ENCODE measurements at places on chromosomes 3 and 15.
A peak's percentile ranks its signal among the peaks of the same experiment; 100 is the strongest.

GRCh38 chr3:38177181-38177580, 11.8 kb downstream of the OXSR1 start:
- no peak for DNase-seq

- no peak for DNase-seq
These were observed 34.7 kb downstream of the GBE1 start for GRCh38 chr3:81726735-81727134.

DNA sequence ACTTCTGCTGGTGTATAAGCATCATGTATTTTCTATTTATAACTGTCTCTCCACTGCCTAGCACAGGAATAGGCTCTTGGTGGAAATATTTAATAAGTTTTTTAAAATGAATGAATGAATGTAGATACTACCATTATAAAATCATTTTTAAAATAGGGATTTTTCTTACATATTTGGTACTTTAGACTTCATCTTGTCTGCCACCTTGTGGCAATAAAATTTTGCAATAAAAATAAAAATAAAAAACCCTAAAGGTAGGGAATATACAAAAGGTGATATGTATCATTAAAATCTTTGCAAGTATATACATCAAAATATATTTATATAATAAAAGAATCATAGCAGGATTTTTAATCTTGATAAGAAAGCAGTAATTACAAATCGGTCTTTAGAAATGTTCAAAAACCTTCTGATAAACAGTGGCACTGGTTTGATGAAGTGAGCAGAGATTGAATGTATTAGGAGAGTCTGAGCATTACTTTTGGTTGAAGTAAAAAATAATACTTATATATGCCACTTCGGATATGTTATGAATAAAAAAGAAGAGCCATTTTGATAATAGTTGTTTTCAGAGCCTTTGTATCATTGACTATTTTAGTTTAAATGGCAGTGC, 95.2 kb downstream of the SPATA16 start:
- no peak for DNase-seq

GRCh38 chr15:93823971-93824913, 407.1 kb upstream of the MCTP2 start:
- DNase-seq, result no peak

- DNase-seq, result no peak
These were observed 53.3 kb downstream of the AAGAB start for GRCh38 chr15:67201136-67201535.

GRCh38 chr15:43225201-43225949, 4.6 kb upstream of the EPB42 start:
- DNase-seq, result peak; percentile 18

DNA sequence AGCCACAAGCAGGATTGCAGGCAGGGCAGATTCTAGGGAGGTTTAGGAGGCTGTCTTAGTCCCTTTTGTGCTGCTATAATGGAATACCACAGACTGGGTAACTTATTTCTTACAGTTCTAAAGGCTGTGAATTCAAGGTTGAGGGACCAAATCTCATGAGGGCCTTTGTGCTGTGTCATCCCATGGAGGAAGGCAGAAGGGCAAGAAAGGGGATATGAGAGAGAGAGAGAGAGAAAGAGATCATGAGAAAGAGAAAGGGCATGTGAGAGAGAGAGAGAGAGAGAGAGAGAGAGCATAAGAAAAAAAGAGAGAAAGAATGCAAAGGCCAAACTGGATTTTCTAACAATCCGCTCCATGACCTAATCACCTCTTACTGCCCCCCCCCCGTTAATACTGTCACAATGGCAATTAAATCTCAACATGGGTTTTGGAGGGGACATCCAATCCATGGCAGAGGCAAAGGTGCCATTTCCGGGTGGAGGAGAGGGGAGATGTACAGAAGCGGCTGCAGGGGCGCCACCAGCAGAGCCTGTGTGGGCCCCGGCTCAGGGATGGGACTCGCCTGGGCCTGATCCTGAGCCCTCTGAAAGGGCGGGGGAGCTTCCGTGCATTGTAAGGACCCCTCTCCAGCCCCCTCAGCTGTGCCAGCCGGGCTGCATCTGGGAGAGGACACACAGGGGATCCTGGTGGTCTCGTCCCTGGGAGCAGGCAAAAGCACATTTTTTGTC, 20.5 kb downstream of the MRPS11 start:
- DNase-seq, result no peak

DNA sequence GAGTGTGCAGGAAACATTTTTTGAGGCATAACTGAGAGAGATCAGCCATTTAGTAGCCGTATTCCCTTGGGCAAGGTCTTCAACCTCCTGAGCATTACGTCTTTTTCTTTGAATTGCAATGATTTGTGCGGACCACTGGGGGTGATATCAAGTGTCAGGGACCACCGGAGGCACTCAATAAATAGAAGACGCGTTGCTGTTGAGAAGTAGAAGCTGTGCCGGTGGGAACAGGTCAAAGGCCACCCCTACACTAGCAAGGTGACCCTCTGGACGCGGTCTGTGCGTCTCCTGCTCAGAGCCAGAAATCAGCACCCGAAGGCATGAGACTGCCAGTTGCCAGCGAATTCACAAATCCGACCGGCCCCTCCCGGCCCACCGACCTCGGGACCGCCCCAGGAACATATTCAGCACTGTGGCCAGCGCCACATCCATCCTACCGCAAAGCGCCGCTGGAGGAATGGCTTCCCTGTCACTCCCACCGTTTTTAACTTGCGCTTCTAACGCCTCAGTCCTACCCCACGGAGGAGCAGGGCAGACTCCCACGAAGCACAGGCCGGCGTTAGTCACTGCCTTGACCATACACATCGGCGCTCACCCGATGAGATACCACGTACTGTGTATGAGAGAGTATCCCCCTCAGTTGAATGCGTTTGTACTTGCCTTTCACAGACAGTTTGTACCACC, 1.4 kb upstream of the GHSR start:
- no peak for DNase-seq

DNA sequence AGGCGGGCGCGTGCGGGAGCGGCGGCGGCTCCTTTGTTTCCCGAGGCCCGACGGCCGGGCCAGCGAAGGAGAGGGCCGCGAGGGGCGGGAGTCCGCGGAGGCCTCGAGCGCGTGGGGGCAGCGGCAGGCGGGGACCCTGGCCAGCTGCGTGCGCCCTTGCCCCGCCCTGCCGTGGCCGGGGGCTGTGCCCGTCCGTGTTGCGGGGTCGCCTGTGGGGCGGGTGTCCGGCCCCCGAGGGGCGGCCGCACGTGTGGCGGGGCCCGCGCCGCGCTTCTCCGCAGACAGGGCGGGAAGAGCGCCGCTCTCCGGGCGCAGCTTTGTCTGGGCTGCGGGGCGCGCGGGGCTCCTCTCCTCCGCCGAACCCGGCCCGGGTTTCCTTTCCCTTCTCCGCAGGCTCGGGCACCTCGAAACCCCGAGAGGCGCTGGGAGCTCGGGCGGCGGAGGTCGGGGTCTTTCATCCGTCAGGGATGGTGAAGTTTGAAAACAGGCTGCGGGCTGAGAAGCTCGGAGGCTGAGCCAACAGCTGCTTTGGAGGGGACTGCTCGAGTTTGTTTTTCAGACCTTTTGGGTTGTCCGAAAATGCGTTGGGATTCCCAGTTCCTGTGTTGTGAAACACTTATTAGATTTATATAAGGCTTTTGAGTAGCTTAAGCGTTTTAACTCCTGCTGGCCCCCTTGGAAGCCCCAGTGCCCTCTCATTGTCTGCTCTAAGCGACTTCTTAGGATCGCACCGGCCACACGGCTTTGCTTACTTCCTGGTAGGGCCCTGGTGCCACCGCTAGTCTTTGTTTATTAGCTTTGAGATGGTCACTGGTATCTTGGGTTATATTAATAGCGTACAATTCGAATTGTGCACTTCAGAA, 817 bp downstream of the USP3 start:
- DNase-seq, result no peak

GRCh38 chr3:115712871-115713270, 89.6 kb downstream of the GAP43 start:
- no peak for DNase-seq

GRCh38 chr3:105398437-105398836, 31.7 kb downstream of the ALCAM start:
- no peak for DNase-seq

DNA sequence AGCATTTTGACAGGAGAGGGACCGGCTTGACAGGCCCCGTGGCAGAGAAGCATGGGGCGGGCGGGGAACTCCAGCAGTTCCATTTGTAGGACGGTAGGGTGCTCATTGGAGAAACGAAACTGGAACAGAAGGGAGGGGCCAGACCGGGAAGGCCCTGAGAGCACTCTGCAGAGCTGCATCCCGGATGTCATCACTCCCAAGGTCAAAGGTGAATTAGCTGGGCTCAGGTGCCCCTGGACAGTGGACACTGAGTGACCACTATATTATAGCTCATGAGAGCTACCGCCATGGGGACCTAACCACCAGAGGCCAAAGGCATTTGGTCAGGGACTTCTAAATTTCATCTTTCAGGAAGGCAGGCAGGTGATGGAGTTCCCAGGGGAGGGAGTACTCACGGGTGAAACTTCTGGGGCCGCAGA, 7.3 kb downstream of the CSRNP1 start:
- no peak for DNase-seq

- no peak for DNase-seq
These were observed 15.9 kb upstream of the TMEM87A start for GRCh38 chr15:42289166-42289565.

- no peak for DNase-seq
These were observed 2.5 kb downstream of the HIGD1A start for GRCh38 chr3:42801784-42802183.

DNA sequence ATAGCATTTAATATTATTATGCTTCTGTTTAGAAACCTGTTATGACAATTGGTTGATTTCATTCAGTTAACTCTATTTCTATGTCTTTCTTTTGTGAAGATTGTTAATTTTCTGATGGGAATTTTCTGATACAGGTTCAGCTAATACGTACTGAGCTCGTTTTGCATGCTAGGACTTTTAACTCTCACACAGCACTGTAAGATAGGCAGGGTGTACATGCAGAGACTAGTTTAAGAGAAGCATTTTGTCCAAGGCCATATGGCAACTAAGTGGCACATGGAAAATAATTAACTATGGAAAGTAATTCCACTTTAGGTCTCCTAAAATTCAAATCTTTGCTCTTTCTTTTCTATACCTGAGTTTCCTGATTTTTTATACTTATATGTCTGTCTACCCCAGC, 81.9 kb downstream of the IL1RAP start:
- no peak for DNase-seq

- no peak for DNase-seq
These were observed 116.1 kb downstream of the IMPG2 start for GRCh38 chr3:101204246-101204645.

- no peak for DNase-seq
These were observed 74.2 kb upstream of the BHLHE40 start for GRCh38 chr3:4904811-4905695.

DNA sequence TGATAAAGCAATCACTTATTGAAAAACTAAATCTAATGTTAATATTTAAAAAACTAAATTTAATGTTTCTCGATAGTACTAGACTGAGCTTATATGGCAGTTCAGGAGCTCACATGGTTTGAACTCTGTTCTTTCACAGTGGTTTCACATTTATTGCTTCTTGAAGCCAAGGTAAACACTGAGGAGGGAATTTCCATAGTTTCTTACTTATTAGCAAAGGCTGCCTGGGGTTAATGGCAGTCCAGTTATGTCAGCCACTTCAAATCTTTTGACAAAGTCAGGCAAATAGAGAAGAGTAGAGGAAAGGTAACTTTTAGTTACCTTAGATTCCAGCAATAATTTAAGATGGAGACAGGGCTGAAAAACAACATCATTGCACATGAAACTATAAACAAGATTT, 831.5 kb downstream of the ROBO2 start:
- DNase-seq, result no peak

GRCh38 chr3:46299608-46300460, 54.1 kb upstream of the CCR2 start:
- DNase-seq, result no peak

- DNase-seq, result no peak
These were observed 343.0 kb upstream of the THRB start for GRCh38 chr3:24837601-24838000.

DNA sequence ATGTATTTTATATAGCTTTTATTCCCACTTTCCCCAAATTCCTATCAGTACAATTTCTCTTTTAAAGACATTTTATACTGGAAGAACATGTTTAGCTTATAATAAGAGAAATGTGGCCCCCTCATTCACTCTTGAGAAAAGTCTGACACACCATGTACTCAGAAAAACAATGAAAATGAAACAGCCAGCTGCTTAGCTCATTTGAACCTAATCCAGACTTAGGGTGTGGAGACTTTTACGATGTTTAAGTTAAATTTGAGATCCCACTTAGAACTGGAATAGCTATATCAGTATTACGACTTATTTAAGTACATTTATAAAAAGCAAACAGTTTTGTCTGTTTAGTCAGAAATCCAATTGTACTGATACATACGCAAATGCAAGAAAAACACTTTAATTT, 252.3 kb upstream of the ARRDC4 start:
- no peak for DNase-seq

DNA sequence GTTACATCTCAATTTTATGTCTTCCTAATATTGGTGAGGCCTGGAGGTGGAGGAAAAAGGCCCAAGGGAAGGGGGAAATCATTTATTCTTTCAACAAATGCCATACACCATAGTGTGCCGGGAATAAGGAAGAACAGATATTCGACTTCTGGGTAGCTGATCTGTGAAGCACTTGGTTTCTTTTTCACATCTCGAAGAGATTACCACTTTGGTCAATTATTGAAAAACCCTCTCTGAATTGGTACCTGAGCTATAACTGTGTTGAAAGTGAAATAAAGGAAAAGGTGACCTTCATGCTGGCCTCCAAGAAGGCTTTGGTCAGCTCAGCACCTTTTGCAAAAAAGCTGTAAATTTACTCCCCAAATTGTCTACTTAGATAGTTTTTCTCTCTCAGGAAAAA, 14.2 kb upstream of the MB21D2 start:
- DNase-seq, result no peak

DNA sequence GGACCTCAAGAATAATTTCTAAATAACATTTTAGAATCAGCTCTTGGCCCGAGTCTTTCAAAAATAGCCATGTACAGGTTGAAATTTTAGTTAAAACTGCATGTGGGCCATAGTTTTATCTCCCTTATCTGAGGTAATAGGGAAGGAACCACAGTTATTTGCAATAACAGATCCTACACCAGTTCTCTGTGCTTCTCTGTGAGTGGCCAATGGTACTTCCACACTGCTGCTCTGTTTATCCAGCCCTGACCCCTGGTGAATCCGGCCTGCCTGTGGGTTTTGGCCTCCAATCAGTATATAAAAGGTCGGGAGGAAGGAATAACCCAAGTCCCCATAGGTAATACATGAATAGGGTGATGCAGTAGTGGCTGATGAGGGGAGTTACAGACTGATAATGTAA, 48.0 kb upstream of the TNIK start:
- no peak for DNase-seq

DNA sequence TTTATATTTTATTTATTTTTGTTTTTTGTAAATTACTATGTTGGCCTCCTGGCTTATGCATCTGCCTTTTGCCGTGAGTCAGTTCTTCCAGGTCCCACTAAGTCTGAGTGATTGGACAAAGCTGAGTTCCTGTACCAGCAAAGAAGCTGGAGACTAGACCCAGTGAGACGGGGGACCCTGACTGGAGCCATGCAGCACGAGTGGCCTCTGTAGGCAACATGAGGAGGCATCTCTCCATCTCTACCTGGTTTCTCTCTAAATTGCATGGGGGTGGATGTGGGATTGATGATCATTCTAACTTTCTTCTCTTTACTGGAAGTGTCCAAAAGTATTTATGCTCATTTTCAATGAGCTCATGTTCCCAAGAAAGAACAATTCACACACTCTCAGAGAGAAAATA, 155.3 kb upstream of the MRPL3 start:
- DNase-seq, result no peak
